Fibroblast of skin of left biceps (primary cell): ENCODE measurements at places on chromosomes 16 and 17.

- no peak for DNase-seq
These were observed 2.1 kb downstream of the ZNF750 start for GRCh38 chr17:82837586-82838320.

DNA sequence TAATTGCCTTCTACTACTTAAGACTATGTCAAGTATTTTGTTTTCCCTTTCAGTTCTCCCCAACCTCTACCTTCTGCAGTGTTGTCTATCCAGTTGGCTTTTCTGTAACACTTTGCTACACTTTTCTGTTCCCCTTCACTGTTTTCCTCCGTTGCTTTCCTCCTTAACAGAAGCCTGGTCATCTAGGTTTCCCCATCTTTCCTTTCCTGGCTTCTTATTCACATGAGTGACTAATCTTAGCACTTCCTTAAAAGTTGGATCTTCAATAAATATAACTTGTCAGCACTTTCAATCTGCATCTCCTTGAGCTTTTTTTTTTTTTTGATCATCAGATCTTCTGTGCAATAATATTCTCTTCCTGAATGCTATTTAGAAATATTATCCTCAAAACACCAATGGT, 2.8 kb upstream of the SLFN11 start:
- DNase-seq: no peak

DNA sequence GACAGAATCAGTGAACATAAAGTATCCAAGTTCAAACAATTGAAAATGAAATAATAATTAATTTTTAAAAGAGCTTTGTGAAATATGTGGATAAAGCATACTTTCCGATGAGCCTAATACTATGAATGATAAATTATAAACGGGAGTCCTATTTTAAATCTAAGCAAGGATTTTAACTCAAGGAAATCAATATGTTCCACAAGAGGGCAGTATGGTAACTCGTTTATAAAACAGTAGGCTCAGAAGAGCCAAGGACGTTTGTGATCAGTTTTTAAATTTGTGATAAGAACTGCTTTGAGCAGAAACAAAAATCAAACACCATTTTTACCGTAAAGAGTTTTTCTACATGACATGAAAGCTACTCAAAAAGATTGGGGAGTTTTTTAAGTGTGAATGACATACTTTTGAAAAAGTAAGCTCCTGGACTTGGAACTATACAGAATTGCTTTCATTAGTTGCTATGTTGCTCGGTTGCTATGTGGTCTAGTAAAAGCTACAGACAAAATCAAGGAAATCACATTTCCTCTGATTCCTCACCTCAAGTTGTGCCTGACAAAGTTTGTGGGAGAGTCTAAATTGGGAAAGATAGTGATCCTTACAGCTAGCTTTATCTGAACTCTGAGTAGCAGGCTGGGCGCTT, 11.8 kb upstream of the TEKT1 start:
- DNase-seq: no peak

- no peak for DNase-seq
These were observed 18.2 kb upstream of the NOS2 start for GRCh38 chr17:27818401-27819105.

DNA sequence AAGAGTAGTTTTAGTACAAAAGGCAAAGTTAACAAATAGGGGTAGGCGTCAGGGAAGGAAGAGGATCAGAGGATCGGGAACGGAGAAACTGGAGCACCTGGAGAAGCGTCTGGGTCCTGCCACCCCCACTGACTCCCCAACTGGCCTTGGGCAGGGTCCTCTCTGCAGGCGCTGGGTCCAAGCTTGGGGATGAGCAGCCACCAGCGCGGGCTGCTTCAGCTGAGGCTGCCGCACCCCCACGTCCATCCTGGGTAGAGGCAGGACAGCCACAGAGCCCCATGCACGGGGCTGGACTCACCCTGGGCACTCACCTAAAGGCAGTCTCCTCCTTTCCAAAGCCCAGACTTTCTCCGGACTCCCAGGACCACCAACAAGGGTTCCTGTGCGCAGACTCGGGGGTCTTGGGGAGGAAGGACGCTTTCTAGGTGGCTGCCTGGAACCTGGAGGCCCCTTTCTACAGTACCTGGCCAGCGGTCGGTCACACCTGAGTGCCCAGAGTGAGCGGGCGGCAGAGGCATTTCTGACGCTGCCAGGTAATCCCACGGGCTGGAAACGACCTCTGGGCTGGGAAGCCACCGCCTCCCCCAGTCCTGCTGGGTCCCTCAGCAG, 1.1 kb downstream of the HS3ST6 start:
- no peak for DNase-seq

GRCh38 chr16:86211800-86212199, 298.5 kb upstream of the FOXF1 start:
- no peak for DNase-seq

DNA sequence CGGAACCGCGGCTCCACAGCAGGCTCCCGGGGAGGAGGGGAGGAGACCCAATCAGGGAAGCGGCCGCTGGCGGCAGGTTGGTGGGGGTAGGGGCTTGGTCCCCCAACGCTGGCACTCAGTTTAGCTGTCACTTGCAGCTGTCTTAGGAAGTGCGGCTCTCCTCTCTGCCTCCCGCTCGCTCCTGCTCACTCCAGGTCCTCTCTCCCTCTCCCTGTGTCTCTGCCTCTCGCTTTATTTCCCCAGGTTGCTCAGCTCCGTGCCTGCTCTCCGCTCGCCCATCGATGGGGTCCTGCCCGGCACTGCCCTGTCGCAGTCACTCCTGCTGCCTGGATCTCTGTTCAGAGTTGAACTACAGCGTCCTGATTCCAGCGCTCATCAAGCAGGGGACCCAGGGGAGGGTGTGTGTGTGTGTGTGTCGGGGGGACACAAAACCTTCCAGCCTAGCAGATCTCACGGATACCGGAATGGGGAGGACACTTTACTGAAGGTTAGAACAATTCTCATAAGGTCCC, 145.6 kb downstream of the ENGASE start:
- no peak for DNase-seq

- no peak for DNase-seq
These were observed 115.1 kb downstream of the HIC1 start for GRCh38 chr17:2170023-2170422.

DNA sequence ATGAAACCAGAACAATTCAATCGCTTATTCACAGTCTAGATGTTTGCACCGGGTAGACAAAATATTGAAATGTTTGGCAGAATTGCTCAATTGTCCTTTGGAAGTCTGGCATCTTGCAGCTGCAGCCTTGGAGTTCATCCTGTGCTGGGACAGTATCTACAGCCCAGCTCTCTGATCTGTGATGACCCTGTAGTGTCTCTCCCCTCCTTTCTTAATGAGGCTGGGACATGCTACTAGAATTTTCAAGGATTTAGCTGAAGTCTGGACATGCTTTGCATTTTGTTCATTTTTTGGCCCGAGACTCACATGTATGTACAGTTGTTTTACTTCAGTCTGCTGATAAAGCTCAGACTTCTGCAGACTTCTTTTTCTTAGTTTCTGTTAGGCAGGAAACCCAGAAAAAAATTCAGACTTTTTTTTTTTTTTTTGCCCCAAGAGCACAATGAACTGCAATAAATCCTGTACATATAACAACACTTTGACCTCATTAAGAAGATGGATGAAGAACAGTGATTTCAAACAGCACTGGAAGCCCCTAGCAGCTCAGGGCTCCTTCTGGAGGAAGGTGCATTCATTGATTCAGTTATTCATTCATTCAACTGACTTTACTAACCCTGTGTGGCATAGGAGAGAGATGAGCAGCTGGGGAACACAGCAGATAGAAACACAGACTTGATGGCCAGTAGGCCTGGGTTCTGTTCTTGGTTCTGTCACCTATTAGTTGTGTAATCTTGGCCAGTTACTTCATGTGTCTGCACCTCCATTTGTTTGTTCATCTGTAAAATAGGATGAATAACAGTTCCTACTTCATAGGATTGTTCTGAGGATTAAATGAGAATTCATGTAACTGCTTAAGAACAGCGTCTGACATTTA, 210.0 kb downstream of the MAP2K4 start:
- DNase-seq: no peak

DNA sequence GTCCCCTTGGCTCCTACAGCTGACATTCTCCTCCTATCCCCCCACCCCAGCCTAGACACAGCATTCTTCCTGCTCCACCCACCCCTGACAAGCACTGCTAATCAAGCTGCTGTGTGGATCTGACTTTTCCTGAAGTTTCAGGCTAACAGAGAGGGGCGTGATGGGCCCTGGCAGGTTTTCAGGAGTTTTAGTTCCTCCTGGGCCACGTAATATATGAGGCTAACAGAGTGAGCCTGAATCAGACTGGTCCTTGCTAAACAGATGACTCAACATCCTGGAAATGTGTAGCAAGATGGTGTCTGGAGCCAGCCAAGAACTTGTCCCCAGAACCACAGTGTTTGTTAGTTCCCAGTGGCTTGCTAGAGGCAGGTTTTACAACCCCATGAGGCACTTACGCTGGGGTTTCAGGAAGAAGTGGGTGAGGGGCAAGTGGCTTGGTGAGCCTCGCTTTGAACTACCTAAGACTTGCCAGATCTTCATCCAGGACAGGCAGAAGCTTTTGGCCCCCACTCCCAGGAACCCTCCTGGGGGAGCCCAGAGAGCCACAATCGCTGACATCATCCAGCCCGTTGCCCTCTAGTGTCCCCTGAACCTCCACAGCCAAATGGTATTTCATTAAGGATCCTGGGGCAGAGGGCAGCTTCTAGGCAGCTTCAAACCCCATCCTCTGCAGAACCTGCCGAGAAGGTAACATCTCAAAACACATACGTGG, 15.9 kb downstream of the TMEM92 start:
- peak; percentile 94 for DNase-seq

GRCh38 chr17:81034168-81034777, 678 bp upstream of the BAIAP2 start:
- DNase-seq: no peak

GRCh38 chr16:88289001-88289400, 93.8 kb upstream of the ZNF469 start:
- DNase-seq: no peak

- DNase-seq: peak; percentile 59
These were observed 8.8 kb upstream of the CNOT1 start for GRCh38 chr16:58638148-58639036.

DNA sequence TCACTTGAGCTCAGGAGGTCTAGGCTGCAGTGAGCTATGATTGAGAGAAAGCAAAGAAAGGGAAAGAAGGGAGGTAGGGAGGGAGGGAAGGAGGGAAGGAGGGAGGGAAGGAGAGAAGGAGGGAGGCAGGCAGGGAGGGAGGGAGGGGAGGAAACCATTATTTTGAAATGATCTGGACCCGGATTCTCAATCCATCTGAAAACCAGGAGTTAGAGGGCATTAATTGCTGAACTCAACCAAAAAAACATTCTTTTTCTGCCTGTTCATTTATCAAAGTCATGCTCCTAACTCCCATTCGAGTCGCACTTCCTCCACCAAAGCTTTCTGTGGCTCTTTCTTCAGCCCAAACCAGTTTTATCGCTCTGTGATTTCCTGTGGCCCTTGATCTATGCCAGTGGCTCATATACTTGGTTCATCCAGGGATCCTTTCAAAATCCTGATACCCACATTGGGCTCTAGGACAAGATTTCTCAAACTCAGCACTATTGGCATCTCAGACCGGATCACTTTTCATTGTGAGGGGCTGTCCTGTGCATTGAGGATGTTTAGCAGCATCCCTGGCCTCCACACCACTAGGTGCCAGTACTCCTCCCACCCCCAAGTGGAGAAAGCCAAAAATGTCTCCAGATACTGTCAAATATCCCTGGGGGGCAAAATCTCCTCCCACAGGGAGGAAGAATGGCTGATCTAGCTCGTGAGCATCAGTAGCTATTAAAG, 38.2 kb downstream of the CMTM4 start:
- no peak for DNase-seq

DNA sequence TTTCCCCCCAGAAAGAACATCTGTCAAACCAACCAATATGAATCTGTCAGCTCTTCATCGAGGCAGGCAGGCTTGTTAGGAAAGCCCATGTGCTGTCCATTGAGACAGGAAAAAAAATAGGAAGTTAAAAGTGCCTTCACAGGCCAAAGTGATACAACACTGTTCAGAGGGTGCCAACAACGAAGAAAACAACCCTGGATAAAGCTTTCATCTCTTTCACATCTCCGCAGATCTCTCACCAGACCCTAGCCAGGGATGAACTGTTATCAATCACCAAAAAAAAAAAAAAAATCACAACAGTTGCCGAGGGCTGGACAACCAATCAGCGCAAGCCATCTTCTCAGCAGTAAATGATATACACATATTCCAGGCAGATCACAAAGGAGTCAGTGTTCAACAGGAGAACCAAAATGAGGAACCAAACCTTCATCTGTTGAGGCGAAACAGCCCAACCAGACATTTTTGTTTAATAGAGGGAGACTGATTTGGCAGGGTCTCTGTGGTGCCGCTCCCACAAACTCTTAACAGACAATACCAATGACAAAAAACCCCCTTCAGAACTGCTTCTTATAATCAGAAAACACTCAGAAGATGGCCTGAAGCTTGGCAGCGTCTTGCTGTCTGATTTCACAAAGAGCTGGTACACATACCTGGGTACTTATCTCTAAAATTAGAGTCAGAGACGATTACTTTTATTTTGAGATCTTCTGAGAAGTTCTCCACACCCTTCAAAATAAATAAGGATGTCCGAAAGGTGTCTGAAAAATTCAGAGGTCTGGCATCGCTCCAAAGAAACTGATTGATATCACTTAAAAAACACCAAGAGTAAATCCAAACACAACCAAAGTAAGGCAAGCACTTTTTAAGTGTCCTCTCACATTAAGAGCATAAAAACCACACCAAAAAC, 1.8 kb downstream of the MAP3K14 start:
- DNase-seq: no peak

DNA sequence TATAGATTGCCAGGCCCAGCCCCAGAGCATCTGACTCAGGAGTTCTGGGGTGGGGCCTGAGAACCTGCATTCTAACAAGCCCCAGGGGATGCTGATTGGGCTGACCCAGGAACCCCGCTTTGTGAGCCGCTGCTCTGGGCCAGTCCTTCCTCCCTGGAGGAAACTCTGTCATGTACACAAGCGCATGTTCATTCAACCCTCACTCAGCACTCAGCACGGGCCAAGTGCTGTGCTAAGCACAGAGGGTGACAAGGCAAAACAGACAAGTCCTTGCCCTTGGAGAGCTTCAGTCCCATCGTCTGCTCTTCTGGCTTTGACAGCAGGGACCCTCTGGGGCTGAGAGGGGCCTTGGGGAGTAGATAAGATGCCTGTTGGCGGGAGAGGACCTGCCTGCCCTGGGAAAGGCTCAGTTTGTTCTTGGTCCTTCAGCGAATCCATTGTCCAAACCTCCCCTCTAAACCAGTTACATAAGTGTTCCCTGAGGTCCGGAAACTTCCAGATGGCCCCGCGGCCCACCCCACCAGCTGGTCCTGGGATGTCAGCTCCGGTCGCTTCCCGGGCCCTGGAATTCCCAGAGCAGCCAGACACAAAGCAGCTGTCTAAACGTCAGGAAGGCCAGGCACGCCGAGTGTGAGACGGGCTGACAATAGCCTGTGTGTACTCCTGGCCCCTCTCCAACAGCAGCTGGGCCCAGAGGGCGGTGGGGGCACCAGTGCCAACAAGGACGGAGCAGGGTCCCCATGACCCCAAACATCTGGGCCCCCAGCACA, 88.8 kb downstream of the ZDHHC7 start:
- no peak for DNase-seq

GRCh38 chr17:27888945-27889344, 4.2 kb downstream of the LYRM9 start:
- DNase-seq: no peak

- DNase-seq: no peak
These were observed 370.8 kb upstream of the ZFHX3 start for GRCh38 chr16:73418691-73419090.
